ENCODE measurements at places on chromosomes 11 and 22.

DNA sequence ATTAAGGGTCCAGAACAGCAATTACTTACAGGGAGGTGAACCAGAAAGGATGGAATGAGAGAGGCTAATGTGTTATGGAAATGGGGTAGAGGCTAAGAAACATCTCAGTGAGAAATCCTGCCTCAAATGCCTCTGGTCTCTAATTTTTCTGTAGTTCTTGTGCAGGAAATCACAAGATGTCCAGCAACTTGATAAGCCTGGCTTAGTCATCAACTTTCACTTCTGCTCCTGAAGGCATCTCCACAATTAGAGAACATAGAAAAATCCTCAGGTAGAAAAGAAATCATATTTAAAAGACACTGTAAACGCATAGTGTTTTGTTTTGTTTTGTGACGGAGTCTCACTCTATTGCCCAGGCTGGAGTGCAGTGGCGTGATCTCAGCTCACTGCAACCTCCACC is 18.7 kb downstream of the MRGPRX4 start:
- no peak for DNase-seq

DNA sequence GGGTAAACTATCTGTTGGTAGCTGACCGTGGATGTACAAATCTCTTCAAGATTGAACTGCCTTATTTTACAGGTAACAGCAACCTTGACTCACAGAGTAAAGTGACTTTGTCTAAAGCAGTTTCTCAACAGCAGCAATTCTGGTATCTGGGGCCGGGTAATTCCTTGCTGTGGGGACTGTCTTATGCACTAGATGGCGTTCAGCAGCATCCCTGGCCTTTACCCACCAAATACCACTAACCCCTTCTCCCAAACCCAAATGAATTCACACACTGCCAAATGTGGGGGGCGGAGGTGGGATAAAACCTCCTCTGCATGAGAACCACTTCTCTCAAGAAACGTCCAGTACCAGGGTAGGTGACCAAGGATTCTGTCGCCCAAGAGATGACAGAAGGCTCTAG is 1.7 kb upstream of the INCENP start:
- no peak for DNase-seq

DNA sequence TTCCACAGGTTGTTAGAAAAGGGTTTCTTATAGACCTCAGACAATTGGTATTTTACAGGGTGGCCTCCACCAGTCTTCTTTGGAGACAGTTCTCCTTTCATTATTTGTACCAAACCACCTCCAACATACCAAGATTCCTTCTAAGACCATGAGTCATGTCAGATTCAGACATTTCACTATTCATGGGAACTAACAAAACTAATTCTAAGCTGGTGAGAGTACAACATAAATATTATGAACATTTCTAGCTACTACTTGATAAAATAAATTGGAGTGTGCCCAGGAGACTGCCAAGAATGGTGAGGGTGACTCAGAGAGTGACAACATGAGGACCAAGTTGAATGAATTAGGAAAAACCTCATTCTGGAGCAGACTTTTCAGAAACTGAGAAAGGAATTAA is 494.6 kb upstream of the LRRC4C start:
- DNase-seq: no peak

GRCh38 chr11:36750349-36750748 is 152.3 kb upstream of the RAG2 start:
- DNase-seq: no peak

DNA sequence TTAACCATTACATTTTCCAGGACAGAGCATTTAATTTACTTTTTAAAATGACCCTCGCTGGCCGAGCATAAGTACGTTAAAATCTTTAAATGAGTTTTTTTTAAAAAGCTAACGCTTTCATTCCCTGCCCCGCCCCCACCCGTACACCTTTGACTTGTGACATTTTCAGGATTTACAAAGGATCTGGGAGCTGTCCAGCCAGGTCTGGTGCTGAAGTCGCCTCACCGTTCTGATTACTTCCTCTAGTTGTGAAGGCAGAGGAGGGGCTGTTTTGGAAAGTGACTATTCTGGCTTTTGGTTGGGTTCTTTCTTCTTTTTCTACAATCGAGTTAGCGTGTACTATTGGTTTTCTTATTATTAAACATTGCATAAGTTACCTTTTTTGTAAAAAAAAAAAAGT is 2.9 kb downstream of the C11orf87 start:
- DNase-seq: no peak

GRCh38 chr11:8033305-8034105 is 46.4 kb downstream of the EIF3F start:
- peak; percentile 59 for DNase-seq

- no peak for DNase-seq
Measured at GRCh38 chr22:48927591-48927990, 900.1 kb downstream of the BRD1 start.

- no peak for DNase-seq
Measured at GRCh38 chr22:50528682-50529415, 963 bp downstream of the TYMP start.

GRCh38 chr22:45760682-45761081 is 89.0 kb downstream of the ATXN10 start:
- no peak for DNase-seq

DNA sequence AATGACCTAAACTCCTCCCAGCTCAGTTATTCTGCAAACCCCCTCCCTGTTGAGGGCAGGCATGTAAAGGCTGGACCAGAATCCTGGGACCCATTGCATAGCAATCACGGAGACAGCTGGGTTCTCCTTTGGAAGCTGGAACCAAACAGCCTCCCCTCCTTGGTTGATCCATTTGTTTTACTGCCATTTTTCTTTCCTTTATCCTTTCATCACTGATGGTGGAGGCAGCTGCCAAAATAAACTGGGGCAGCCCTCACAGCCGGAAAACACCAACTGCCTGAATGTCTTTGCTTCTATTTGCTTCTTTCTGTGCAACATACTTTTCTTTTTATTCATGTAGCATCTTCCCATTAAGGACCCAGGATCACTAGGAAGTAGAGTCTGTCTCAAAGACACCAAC is 150.0 kb upstream of the SYT13 start:
- DNase-seq: no peak

GRCh38 chr22:49838771-49839717 is 11.4 kb upstream of the BRD1 start:
- DNase-seq: no peak

DNA sequence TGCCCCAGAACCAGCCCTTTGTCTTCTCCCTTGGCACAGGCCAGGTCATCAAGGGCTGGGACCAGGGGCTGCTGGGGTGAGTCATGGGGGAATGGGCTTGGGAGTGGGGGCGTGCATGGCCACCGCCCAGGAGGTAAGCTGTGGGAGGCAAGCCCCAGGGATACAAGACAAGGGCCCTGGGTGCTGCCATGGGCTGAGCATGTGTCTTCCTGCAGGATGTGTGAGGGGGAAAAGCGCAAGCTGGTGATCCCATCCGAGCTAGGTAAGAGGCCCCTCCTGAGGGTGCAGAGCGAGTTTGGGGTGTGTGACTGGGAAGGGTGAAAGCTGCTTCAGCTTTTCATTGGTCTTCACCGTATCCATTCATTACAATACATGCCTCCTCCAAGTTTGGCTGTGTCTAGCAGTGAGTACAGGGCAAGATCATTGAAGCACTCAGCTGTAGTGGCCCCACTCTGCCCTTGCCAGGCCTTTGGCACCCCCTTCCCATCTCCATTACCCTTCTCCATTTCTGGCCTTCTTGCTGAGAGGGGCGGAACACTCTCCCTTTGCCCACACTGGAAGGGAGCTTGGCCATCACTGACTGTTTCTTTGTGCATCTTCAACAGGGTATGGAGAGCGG is 2.5 kb downstream of the FKBP2 start:
- no peak for DNase-seq

DNA sequence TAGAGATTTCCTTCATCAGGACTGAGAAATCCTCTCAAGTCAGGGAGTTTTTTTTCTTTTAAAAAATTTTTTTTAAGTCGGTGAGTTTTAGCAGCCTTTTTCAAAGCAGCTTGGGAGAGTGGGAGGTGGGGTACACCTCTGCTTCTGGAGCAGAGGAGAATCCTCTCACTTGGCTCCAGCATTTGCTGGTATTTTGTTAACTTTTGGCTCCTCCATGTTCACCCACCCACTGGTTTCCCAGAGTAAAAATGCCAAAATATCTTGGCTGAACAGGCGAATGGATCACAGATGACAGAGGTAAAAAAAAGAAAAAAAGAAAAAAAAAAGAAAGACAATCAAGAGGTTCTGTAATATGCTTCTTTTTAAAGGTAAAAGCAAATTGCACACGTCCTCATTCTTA is 68.0 kb downstream of the GAB2 start:
- no peak for DNase-seq

GRCh38 chr11:34641456-34641855 is 20.6 kb downstream of the EHF start:
- DNase-seq: no peak

DNA sequence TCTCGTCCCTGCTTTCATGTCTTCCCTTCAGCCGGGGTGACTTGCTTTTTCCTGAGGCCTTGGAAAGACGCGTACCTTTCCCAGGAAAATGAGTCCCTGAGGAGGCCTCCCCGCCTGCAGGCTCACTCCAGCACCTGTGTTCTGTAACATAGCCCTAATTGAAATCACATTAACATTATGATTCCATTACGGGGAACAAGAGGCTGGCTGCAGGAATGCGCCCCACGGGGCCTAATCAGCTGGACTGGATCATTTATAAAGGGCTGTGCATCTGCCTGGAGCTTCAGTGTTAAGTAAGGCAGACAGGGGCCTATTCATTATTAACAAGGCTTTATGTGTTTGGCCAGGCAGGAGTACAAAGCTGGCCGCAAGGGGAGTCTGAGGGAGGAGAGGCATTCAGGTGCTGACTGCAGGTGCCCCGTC is 41.9 kb upstream of the TSPAN18 start:
- no peak for DNase-seq

DNA sequence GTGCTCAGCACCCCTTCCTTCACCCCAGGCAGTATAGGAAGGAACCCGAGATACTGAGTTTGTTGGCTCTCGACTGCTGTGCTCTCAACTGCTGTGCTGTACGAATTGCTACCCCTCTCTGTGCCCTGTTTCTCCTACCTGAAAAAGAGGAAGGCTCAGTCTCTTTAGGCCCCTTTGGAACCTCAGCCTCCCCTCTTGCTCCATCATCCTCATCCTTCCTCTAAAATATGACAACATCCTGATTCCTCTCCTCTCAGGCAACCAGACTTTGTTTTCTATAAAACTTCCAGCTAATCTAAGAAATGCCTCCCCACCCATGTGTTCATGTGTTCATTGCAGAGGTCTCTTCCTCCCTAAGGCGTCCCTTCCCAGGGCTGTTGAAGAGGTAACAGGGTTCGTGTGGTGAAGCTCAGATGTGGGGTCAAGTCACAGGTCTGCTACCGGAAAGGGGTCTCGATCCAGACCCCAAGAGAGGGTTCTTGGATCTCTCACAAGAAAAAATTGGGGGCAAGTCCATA is 35.5 kb upstream of the CD82 start:
- DNase-seq: no peak

DNA sequence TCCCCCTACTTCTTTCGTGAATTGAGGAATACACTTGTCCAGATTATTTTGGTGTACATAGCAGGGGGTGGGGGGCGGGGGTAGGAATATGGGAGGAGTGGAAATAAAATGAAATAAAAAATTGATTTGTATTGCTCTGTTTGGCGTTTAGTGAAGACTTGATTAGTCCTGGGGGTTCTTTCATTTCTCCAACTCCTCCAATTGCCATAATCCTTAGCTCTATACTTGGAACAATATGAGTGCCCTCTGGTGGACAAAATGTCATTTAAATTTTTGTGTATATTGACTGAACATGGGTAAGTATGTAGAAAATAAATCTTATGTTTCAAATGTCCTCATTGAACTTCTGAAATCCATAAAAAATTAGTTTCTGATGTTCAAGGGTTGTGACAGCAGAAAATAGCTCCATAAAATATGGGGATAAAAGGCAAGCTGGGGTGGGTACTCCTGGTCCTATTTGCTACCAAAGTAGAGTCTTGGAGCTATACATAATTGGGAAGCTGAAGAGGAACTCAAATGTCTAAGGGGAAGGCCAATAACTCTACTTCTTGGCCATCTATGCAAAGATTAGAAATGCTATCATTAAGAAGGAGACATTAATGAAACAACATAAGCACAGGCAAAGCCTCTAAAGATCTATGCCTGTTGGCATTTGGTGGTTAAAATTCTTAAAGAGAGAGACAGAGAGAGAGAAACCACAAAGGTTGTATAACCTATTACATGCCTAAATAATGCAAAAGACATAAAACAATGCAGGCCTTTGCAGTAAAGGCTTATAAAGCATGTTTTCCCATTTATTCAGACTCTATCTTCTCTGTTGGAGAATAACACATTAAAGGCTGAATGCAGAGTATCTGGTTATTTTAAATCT is 421.6 kb downstream of the METTL15 start:
- DNase-seq: peak; percentile 36

DNA sequence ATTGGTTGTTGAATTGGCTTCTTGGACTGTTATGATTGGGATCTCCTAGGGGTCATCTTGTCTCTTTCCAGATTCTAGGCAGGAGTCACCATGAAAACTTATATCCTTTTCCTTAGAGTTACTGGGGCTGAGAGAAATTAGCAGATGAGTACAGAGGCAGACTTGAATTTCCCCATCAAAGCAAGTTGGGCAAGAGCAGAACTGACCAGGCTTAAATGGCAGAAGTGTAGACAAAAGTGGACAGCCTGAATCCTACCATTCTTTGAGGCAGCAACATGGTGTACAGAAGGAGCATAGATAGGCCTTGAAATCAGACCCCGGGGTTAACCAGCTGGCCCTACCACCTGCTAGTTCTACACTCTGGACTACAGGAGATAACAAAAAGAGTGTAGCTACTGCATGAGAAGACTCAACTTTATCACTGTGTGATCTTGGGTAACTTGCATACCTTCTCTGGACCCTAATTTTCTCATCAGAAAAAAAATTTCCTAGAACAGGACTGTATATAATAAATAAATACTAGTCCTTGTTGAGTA is 427.4 kb upstream of the CADM1 start:
- no peak for DNase-seq

DNA sequence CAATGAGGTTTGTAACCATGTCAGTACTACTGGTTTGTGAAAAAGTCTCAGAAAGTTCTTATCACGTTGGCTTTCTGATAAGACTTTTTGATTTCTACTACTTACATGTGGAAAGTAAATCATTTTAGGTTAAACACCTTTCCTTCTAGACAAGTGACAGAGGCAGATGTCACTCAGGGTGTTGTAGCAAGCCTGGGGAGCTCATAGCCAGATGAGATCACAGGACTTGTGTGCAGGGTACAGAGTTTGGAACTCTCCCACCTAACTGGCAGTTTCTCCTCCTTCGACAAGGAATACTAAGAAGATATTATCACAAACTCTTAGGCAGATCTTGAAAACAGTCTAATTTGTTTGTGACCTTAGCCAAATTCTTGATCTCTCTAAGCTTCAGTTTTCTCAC is 49.4 kb upstream of the PICALM start:
- no peak for DNase-seq

GRCh38 chr11:114617157-114618124 is 21.9 kb upstream of the NXPE4 start:
- DNase-seq: no peak

DNA sequence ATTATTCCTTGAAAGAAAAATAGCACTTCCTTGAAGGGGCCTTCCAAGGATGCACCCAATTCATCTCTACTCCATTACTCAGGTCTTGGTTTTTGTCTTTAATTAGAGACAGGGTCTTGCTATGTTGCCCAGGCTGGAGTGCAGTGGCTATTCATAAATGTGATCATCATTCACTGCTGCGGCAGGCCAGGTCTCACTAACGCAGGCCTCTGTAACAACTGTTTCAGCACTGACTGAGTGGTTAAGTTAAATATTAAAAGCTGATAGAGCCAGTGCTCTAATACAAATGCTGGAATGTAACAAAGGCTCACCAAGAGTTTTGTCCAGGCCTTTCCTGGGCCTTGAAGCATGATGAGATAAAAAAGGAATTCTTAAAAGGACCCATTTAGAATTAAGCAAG is 61.4 kb upstream of the GNAZ start:
- no peak for DNase-seq

GRCh38 chr22:19097518-19097917 is 24.7 kb downstream of the DGCR2 start:
- DNase-seq: no peak
